Activated CD4-positive, alpha-beta T cell treated with anti-CD3 and anti-CD28 coated beads for 1 hour (primary cell): ENCODE measurements at places on chromosomes 12 and 14.

- no peak for DNase-seq
Measured at GRCh38 chr14:92724516-92725340, 23.7 kb downstream of the LGMN start.

DNA sequence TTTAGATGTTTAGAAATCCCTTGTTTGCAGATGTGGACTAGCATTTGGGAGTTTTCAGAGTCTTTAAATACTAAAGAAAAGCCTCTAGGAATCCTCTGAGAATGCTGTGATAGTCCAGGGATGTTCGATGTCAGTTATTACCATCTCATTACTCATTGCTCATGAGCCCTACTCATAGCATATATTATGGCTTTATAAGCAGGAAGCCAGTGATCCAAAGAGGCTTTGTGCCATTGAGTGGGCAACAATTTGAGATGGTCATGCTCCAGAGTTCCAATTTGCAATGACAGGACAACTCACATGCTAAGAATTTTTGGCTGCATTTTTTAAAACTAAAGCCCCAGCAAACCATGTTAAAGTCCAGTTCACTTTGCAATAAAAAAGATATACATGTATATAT is 163.0 kb downstream of the OTOGL start:
- no peak for DNase-seq

- DNase-seq, result no peak
Measured at GRCh38 chr12:94143951-94144350, 4.4 kb upstream of the PLXNC1 start.

DNA sequence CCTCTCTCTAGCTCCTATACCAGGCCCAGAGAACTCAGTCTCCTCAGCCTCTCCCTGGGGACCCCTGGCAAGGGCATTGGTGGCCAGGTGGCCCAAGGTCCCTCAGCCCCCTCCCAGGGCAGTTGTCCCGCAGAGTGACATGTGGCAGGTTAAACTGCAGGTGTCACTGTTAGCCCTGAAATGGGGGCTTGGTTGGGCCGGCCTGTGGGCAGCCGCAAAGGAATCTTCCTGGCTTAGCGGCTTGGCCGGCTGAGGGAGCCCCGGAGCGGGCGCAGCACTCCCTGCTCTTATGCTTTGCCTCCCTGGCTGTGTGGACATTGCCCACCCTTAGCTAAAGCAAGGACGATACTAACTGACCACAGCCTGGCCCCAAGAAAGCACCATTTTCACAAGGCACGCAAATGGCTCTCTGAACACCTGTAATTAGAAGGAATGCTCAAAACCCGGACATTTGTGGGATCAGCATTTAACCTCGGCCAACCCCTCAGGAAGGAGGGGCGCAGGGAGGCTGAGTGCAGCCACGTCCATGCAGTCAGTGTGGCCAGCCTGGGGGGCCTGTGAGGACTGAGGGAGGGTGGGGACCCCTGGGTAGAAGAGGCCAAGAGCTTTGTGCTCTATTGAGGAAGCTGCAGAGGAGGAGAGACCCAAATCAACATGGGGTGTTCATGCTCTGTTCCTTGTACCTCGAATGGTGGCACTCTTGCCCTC is 82.2 kb downstream of the PAPOLA start:
- DNase-seq, result no peak

DNA sequence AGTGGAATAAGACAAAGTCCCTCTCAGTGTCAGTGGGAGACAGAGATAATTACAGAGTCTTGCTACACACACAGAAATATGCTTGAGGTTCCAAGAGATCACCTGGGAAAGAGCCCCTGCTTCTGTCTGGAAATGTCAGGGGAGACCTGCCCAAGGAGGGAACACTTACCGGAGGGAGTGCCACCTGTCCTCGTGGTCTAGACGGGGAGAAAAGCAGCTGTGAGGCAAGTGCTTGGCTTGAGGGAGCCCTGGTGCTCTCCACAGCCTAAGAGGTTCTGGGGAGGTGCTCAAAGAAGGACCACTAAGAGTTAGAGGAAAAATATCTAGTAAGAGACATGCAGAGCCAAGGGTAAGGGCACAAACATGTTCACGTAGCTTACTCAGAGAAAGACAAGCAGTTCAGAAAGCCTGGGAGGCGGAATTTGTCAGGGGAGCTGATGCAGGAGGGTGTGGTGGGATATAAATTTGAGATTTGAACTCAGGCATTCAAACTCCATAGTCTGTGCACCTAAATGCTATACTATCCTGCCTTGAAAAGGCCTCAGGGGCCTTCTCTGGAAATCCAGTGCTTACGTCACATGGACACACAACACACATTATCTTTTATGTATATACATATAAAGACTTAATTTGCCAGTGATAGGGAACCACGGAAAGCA is 38.2 kb upstream of the GNPNAT1 start:
- no peak for DNase-seq

DNA sequence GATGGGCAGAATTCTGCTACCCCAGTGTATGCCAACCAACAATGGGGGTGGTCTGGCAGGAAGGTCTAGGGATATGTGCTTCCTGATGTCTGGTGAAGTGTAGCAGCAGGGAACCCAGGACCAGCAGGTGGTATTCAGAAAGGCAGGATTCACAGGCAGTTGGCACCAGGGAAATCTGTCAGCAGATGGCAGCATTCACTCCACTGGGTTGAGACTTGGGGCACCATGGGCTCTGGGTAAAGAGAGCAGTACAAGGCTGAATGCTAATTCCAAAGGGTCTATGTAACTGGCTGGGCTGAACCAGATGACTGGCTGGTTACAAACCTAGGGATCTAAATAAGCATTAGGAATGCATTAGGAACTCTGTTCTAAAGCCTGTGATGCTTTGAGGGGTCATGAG is 466.9 kb upstream of the STXBP6 start:
- no peak for DNase-seq

DNA sequence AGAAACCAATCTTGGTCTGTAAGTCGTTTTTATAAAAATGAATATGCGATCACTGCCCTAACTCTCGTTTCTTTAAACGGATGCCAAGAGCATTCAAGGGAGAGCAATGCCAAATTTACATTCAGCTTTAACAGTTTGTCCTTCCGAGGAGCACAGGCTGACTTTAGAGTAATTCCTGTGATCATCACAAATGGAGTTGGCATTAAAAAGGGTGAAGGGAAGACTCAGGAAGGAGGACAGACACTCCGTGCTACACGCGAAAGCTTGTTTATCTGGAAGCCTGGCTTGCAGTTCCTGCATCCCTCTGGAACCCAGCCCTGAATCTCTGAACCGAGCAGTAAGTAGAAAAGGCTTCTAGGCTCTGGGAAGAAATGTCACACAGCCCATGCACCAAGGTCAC is 78.4 kb downstream of the PAPOLA start:
- no peak for DNase-seq

DNA sequence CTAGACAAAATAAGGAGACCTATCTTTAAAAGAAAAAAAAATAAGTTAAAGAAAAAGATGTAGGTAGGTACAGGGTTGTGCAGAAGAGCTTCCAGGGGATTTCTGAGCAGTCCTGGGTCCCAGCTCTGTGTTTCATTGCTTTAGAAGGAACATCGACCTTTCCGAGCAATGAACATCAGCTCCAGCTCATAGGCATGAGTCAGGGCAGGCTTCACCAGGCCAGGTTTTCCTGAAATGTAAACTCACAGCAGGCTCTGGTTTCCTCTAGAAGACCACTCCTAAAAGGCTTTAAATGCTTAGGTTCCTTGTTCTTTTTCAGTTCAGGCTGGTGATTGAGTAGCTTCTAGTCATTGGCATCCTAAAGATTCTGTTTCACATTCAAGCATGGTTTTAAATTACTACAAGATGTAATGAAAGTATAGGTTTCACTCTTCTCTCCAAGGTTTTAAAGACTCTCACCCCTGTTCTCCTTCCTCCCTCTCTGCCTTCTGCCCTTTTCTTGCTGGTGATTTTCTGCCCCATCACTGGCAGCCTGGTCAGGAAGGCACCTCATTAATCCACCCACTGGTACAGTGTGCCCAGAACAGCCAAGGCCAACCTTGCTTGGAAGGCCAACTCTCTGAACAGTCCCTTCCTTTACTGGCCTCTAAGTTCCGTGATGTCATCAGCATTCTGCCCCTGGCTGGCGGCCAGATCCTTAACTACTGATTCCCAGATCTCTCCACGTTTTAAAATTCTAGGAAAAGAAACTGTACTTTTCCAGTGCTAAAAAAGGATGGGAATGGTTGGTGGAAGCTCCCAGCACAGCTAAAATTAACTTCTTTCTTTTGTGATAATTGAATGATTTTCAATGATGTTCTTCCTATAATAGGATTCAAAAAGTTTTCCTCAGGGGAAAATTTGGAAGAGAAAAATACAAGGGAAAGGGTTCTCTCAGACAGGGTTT is 109.4 kb upstream of the HIF1A start:
- DNase-seq, result no peak

DNA sequence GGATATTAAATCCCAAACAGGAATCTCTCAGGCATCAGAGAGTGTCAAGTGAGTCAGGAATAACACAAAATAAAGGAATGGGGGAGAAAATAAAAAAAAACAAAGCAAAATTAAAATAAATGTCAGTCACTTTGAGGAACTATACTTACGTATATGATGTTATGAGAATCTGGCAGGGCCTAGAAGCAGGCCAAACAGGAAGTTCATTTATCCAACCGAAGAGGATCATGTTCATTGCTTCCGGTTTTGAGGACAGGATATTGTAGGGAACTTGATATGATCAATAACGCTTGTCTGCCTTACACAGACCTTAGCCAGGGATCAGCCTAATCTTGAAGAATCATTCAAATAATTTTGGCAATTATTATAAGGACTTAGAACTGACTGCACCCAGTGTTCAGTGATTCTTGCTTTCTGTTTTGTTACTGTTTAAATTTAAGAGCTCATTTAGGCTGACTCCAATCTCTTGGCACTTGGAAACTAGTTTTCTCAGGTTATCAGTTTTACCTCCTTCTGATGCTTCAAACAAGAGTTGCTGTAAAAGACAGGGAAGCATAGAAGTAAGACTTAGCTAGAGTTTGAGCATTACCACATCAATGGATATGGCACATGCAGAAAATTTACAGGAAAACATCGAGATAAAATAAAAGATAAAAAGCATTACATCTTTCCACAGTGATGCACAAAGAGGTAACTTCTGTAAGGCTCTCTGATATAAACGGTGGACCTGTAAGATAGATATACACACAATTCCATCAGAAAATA is 53.4 kb downstream of the ZFC3H1 start:
- DNase-seq, result no peak

- no peak for DNase-seq
Measured at GRCh38 chr12:99984271-99985128, at the start of gene ANKS1B. Gene ANKS1B (minus strand): TSS chr12:99984936. CDS start chr12:99984237, 699 bp downstream.

- no peak for DNase-seq
Measured at GRCh38 chr12:92080911-92081285, 64.7 kb downstream of the BTG1 start.
